ENCODE measurements at places on chromosomes 6 and 20.
A peak's percentile ranks its signal among the peaks of the same experiment; 100 is the strongest.

GRCh38 chr20:58818586-58819285 lies 32.0 kb downstream of the GNAS-AS1 start:
- no peak for DNase-seq

- peak; percentile 81 for DNase-seq
Observed at GRCh38 chr6:26521600-26522391, 16.4 kb upstream of the HMGN4 start.

DNA sequence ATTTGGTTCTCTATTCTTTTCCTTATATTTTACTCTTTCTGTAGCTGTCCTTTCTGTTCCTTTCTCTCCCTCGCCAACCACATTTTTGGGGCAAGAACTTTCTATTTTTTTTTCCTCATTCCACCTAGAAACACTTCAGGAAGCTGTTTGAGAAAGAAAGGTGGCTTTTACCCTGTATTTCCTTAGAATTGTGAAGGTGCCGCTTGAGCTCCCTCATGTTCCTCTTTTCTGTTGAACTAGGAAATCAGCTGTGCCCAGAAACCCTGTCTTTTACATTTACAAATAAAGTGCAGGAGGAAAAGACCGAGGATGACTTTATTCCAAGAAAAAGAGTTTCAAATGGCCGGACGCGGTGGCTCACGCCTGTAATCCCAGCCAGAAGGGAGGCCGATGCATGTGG lies 38.2 kb downstream of the OR2B2 start:
- DNase-seq = no peak

- peak; percentile 85 for DNase-seq
Observed at GRCh38 chr6:42367353-42368011, 84.2 kb downstream of the TRERF1 start.

Measured in germinal center (tissue), 1 donor.